ENCODE measurements at places on chromosomes 7 and 10.
A peak's percentile ranks its signal among the peaks of the same experiment; 100 is the strongest.

DNA sequence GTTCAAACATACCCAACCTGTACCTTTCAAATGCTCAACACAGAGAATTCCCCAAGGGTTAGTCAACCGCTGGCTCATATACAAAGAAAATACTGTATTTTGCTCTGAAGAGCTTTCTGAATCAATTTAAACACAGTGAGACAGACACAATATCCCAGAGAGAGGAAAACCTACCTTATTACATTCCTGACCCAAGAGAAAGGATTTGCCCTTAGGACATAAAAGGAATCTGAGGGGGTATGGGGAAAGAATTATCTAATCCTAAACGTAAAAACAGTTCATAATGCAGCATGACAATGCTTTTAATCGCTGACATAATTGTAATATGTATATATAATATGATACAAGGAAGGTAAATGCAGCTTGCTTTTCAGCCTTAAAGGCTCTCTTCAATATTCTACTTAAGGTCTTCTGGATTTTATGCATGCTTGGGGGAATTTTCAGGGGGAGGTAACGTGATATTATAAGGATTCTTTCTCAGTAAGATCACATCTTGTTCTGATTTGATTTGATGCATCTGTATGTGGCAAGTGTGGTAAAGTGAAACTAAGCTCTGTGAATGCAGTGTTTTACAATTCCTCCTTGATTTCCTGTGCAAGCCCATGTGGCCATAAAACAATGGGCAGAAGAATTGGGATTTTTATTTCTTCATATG is 240.5 kb downstream of the GLI3 start:
- DNase-seq = no peak

DNA sequence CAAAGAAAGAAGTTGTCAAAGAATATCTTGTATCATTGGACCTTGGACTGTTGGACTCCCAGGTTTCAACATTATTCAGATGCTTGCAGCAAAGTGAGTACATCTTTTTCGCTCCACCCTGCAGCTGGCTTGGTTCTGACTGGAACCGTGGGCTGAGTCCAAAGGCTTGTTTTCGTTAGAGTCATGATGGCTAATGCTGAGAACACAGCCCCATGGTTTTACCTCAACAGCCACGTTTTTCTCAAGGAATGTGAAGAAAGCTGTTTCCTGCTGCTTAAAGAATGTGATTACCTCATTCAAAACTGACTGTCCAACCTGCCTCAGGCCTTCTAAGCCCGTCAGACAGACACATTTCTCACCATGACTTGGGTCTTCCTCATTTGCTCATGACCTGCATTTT is 69.5 kb downstream of the STEAP1B start:
- no peak for DNase-seq

- DNase-seq = no peak
These were observed 353.6 kb downstream of the CALN1 start for GRCh38 chr7:72058579-72058978.

DNA sequence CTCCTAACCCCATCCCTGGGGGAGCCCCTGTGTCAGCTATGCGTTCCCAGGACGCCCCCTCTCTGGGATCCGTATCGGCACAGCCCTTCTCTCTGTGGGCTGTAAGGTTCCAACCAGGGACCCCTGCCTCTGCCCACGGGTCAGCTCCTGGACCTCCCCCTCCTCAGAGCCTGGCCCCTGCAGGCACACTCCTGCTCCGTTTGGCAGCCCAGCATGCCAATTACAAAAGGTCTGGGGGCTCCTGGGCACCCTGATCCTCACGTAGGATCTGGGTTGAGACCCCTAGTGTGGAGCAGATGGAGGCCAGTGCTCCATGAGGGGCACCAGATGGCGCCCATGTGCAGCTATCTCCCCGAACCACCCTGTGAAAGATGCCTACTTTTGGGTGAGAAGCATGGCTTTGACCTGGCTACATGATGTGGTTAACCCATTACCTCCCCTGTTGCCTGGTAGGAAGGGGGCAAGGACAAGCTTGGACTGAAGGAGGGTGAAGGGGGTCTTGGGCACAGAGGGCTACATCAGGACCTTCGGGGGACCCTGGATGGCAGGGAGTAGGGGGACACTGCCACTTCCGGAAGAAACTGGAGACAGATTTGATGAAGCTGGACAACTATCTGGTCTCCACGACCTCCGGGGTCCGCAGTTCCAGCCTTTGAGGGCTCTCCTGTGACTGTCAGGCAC is 9.0 kb downstream of the TACR2 start:
- DNase-seq = peak; percentile 53

DNA sequence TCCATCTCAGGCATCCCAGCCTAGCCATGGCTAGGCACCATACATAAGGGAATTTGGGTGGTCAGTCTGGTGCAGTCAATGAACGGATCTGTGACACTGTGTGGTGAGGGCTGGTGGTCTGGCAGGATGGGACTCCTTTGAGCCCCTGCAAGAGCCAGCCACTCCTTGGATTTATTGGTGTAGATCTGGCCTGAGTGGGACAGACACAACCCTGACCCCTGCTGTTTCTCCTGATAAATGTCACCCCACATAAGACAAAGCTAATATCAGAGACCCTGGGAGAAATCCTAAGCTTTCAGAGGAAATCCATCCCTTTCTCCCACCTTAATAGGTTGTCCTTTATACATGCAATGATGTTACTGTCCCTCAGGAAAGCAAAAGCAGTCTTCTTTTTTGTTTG is 2.3 kb downstream of the FBXO24 start:
- DNase-seq = no peak

GRCh38 chr7:55085511-55086412 is 66.9 kb downstream of the EGFR start:
- DNase-seq = no peak

DNA sequence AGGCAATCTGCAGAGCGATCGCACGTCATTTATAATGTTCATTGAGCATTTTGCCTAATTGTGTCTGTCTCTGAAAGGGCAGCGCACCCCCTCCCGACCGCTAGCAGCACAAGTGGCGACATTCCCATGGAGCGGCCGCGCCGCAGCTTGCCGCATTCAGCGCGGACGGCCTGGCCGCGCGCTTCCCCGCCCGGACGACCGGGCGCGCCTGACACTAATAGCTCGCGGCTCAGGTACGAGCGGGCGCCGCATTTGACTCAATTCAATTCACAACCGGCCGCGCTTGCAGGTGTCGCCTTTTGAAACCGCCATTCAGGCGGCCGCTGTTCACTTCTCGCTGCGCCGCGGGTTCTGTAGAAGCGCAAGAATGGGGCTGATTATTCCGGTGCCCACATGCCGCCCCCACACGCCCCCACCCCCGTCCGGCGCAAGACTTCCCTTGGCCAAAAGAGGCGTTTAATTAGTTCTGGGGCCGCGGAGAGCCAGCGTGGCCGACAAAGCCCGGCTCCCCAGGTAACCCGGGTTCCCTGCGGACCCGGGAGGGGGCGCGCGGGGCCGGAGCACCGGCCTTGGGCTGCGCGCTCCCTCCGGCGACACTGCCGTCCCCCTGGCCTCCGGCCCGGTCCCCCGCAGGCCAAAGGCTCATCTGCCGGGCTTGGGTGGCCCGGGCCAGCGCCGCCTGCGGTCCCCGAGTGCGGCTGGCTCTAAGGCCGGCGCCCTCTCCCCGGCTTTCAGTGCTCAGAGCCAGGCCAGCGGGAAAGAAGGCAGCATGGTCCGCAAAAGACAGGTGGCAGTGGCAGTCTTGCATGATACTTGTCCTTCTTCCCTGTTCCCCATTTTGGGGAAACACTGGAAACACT is 18.7 kb upstream of the PTF1A start:
- DNase-seq = no peak

DNA sequence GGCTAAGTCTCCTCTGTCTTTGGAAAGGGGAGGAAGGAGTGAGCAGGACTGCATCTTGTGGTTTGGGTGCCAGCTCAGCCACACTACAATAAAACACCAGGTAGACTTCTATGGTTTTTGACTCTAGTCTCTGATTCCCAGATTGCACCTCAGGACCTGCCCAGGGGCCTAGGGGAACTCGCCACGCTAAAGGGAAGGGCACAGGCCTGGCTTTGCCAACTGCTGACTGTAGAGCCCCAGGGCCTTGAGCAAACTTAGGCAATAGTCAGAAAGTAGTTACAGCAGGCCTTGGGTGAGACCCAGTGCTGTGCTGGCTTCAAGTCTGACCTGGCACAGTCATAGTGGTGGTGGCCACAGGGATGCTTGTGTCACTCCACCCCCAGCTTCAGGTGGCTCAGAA is 24.2 kb upstream of the PRR15 start:
- DNase-seq = no peak

DNA sequence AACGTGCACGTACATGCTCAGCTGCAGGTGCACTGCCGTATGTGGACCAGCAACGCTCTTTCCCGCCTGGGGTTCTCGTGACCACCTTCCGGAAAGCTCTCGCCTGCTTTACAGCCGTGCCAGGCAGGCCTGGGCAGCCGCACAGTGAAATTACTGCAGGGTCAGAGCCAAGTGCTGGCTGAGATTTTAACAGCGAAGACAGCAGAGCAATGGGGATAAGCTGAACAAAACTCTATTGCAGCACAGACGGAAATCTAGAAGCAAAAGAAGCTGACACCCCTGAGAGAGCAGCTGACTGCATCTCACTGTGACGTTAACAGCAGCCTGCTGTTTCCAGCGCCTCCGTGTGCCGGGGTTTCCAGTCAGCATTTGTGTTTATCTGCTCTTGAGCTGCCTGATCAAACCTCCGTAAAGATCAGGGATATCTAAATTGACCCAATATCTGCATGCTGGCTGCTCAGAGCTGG is 179.0 kb downstream of the DIP2C start:
- DNase-seq = no peak

GRCh38 chr10:17175551-17175950 is 25.9 kb downstream of the TRDMT1 start:
- DNase-seq = peak; percentile 19

DNA sequence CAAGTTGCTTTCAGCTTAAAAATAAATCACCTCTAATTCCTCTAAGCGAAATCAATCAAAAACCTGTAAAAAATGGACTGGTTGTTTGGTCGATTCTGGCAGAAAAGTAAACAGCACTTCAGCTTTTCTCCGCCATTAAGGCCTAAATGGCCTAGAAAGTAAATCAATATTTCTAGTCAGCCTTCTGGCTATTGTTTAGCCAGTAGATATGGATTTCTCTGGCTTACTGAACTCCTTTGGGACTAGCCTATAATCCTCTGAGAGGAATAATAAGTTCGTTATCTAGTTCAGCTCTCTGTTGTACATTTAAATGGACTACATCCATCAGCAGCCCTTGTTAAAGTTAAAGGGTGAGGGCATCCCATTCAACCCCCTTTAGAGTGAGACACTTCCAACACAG is 400.1 kb upstream of the ETV1 start:
- no peak for DNase-seq

GRCh38 chr7:5442757-5443305 is 19.2 kb upstream of the TNRC18 start:
- DNase-seq = no peak

GRCh38 chr10:36488579-36488978 is 636.8 kb upstream of the ANKRD30A start:
- DNase-seq = no peak

DNA sequence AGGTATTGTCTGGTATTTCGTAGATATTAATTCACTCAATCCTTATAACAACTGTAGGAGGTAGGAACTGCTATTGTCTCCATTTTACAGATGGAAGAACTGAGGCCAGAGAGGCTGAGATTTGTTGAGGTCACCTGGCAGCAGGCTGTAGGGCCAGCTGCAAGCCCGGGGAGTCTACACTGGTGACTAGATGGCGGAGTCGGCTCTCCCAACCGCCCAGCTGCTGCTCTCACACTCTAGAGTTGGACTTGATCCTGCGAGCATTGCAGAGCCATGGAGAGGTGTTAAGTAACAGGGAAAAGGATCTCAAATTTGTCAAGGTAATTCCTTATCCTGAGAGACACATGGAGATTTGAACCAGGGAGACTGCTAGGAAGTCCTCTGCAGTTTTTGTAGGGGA is 124.1 kb downstream of the CAMK1D start:
- DNase-seq = no peak

DNA sequence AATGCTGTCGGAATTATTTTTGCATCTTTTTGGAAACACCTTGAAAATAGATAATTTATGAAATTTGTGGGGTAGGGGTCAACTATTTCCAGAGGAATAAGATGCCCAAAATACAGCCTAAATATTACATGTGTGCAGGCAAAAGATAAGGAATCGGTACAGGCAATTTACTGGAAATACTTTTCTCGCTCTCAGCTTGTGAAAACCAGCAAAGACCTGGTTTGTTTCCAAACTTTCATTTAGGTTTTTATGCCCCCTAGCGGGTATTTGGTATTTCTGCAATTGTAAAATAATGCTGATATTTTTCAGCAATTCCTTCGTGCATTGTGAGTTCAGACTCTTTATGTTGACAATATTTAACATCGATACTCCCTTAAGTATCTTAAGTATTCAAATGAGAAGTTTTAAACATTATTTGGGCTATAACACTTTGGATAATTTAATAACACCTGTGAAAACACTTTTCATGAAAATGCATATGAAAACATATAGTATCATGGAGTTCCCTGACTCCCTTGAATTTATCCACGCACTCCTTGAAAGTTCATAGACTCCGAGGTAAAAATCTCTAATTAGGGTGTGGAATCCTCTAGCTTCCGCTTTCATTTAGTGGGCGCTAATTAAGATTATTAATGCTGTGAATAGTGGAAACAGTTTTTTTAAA is 132.4 kb downstream of the TSPAN12 start:
- no peak for DNase-seq

DNA sequence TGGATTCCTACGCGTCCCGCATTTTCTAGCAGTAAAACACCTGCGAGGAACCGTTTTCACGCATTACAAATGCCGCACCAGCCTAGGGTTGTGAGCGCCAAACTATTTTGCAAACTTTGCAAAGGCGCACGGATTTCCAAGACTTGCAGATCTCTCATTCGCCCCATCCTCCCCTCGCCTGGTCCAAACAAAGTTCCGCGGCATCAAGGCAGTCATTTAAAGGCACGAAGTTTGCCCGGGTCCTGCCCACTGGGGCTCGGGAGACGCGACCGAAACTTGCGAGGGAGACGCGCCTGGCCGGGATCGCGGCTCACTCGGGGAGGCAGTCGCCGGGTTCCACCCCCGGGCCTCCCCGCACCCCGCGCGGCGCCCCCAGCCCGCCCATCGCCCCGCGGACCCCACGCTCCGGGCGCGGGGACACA is 613 bp downstream of the USP6NL start:
- DNase-seq = peak; percentile 52

GRCh38 chr7:142539901-142540300 is 209.4 kb upstream of the PRSS1 start:
- DNase-seq = no peak

DNA sequence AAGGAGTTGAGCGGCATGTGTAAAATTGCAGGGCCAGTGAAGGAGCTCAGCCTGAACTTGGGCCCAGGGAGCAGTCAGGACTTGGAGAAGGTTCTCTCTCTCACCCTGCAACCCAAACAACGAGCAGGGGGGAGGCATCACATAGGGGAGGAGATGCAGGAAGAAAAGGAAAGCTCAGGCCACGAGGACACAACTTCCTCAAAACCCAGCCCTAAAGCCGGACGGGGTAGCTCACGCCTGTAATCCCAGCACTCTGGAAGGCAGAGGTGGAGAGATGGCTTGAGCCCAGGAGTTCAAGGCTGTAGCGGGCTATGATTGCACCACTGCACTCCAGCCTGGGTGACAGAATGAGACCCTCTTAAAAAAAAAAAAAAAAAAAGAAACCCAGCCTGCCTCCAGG is 629.1 kb downstream of the PARD3 start:
- no peak for DNase-seq

Data from activated CD4-positive, alpha-beta T cell treated with anti-CD3 and anti-CD28 coated beads for 36 hours (primary cell).